Fibroblast of lung (primary cell): ENCODE measurements at places on chromosomes 16 and 17.

GRCh38 chr16:81696961-81697615 is 82.0 kb upstream of the PLCG2 start:
- H3K27ac ChIP-seq, result peak overlapping the region; percentile 47
- no peak overlapping the region for H3K4me3 ChIP-seq
- peaks cover 1% of the 10 kb centered on the region for H3K36me3 ChIP-seq
- H3K27me3 ChIP-seq, result no peaks in the 10 kb centered on the region
- DNase-seq, result peak; percentile 54

DNA sequence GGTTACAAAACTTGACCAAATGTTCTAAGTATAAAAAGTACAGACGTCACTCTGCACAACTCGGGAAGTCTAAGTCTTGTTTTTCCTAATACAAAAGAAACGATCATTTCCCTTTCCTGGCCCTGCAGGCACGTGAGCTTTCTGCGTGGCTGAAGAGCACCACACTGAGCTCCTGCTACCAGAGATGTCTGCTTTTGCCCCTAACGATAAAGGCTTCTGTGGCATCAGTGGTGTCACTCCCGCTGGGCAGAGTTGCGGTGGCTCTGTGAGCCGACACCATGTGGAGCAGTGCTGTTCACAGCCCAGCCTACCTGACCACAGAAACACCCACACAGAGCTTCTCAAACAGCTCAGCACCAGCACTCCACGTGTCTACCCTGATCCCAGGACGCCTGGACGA is 20.5 kb downstream of the EMC8 start:
- H3K36me3 ChIP-seq, result peaks cover 16% of the 10 kb centered on the region
- no peak overlapping the region for H3K4me3 ChIP-seq
- no peaks in the 10 kb centered on the region for H3K27me3 ChIP-seq
- no peak overlapping the region for H3K27ac ChIP-seq
- no peak for DNase-seq

GRCh38 chr17:72123530-72124437 is 3.0 kb downstream of the SOX9 start:
- DNase-seq, result no peak
- H3K4me1 ChIP-seq, result peaks cover 7% of the 10 kb centered on the region
- H3K36me3 ChIP-seq, result peaks cover 6% of the 10 kb centered on the region

GRCh38 chr17:46135879-46136563 is 57.2 kb downstream of the KANSL1 start:
- H3K4me3 ChIP-seq, result no peak overlapping the region
- no peaks in the 10 kb centered on the region for H3K27me3 ChIP-seq
- no peaks in the 10 kb centered on the region for H3K36me3 ChIP-seq
- peaks cover 3% of the 10 kb centered on the region for H3K4me1 ChIP-seq
- no peak for DNase-seq
- H3K27ac ChIP-seq, result no peak overlapping the region

DNA sequence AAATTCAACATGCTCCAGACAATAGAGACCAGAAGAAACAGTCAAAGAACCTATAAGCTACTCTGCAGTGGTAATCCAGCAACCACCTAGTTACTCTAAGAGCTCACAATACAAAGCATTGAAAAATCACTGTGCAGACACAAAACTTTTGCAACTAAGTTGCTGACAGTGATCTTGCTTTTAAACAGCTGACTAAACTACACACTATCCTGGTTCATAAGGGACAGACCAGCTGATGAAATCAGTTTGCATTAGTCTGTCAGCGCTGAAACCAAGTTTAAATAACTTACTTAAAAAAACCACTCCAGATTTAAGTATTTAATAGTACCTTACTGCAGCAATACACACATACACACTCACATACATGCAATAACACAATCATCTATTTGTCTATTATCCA is 4.6 kb downstream of the VEZF1 start:
- peaks cover 11% of the 10 kb centered on the region for H3K36me3 ChIP-seq
- DNase-seq, result no peak
- no peak overlapping the region for H3K4me3 ChIP-seq
- H3K27ac ChIP-seq, result no peak overlapping the region

GRCh38 chr17:45965812-45966211 is 33.2 kb upstream of the STH start:
- peaks cover 12% of the 10 kb centered on the region for H3K27me3 ChIP-seq
- no peaks in the 10 kb centered on the region for H3K36me3 ChIP-seq
- no peak for DNase-seq
- no peak overlapping the region for H3K4me3 ChIP-seq
- H3K27ac ChIP-seq, result no peak overlapping the region
- no peaks in the 10 kb centered on the region for H3K4me1 ChIP-seq
